ENCODE measurements at places on chromosomes 1 and 21.

- DNase-seq: no peak
Observed at GRCh38 chr1:113058941-113059706, 13.9 kb upstream of the LRIG2 start.

GRCh38 chr1:211813590-211813989 lies 17.0 kb downstream of the LPGAT1 start:
- no peak for DNase-seq

DNA sequence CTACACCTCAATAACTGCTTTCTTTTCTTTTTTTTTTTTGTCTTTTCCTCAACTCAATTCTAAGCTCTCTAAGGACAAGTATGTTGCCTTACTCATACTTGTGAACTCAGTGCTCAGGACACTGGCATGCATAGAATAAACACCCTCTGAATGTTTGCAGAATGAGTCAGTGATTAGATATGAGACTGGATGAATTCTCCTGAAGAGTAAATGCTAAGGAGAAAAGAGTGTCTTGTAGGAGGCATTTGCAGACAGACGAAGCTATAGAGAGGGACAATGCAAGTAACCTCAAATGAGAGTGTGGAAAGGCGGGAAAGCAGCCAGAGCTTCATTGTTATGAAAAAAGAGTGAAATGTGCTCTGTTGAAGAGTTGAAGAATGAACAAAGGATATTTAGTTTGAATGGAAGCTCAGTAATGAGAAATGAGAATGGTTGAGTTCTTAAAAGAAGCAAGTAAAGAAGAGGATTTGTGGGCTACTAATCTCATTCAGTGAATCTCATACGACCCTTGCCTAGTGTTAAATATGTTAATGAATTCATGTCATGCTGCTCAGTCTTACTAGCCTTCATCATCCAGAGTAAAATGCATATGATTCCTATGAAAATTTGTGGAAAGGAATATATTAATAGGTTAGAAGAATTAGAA lies 166.1 kb upstream of the DPYD start:
- no peak for DNase-seq

DNA sequence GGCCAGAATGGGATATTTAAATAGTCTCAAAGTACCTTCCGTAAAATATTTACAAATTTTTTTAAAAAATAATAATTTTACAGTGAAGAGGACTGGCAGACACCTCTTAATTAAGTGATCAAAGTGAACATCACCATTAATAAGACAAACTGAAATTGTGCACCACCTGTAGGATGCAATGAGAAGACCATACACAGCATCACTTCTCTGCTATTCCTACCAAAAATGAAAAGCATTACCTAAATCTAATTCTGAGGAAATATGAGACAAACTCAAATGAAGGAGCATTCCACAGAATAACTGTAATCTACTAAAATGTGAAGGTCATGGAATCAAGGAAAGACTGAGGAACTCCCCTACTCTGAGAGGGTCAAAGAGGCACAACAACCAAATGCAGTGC lies 68.2 kb upstream of the PRDX6 start:
- no peak for DNase-seq

DNA sequence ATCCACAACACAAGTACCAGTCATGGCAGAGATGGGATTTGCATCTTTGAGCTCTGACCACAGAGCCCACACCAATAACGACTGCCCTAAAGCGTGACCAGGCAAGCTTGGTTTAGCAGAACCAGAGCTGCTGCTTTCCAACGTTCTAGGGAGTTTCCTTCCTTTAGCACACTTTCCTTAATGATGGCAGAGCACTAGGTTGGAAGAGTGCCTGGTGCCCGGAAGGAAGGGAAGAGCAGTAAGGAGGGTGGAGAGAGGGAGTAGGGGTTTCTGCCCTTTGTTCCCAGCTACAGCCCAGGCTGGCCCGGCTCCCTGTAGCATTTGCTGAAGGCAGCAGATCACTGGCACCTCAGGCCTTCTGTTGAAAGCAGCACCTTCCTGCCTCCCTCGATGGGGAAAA lies 6.1 kb upstream of the EVA1C start:
- DNase-seq: no peak

- no peak for DNase-seq
Observed at GRCh38 chr1:221458447-221459156, 283.3 kb downstream of the DUSP10 start.

GRCh38 chr1:171122893-171123292 lies 32.2 kb downstream of the FMO3 start:
- no peak for DNase-seq

GRCh38 chr1:192516776-192517297 lies 58.7 kb upstream of the RGS1 start:
- DNase-seq: no peak

GRCh38 chr1:205680073-205680851 lies at the start of gene SLC45A3:
TSS of gene SLC45A3 (minus strand) at chr1:205680509. CDS start at chr1:205664656, 15,853 bp downstream.
- DNase-seq: no peak

DNA sequence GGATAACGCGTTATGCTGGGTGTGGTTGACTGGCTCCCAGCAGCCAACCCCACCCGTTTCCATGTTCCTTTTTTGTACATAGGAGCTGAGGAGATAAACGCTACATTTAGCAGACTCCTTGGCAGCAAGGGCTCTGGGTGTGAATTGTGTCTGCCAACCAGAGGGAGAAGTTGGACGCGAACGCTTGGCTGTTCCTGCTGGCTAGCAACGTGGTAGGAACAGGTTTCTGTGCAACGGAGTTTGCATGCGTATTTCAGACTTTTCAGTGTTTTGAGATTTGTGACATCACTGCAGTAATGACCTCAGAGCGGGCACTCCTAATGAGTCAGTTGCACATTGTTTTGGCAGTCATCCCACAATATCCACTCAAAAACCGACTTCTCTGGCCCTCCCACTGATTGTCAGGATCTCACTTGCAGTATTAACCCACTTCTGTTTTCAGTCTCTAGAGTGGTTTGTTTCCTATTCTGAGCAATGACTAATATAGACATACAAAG lies 98.7 kb upstream of the RGS1 start:
- no peak for DNase-seq

- DNase-seq: no peak
Observed at GRCh38 chr1:53478502-53478818, 19.3 kb downstream of the DMRTB1 start.

DNA sequence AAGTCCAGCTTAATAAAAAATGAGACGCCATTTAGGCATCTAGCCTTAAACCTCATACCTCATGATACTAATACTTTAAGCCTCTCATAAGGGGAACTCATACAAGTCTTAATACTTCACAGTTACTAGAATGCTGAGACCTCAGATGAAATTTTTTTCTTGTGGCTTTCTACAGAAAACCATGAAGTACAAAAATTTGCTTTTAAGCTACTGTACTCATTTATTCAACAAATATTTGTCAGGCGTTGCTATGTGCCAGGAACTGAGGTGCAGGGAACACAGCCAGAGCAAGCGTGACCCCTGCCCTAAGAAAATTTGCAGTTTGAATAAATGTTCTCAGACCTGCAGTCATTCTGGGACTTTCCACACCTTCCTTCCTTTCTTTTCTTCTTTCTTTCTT lies 150.6 kb downstream of the MRPL39 start:
- DNase-seq: peak; percentile 15

- DNase-seq: no peak
Observed at GRCh38 chr1:234545517-234546386, 64.2 kb downstream of the IRF2BP2 start.

DNA sequence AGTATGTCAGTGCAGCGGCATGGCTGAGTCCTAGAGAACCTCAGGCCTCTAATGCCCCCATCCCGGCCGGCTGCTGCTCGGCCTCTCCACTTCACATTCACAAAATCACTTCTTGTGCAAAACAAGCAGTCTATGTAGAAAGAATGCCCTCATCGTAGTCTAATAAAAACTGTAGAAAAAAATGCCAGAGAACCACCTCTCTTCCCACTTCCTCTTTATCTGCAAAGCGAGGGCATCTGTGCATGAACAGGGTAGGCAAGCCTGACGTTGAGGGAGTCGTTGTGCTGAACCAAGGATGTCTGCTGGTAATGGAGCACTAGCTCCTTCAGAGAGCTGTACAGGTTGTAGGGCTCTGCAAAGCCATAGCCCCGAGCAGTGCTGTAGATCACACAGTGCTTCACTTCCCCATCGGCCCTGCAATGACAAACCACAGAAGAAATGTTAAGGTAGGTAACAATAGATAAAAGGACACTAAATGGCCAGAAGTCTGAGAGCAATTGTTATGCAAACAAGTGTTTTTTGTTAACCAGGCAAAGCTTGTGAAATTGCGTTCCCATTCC lies 88.9 kb downstream of the PIK3R3 start:
- no peak for DNase-seq

DNA sequence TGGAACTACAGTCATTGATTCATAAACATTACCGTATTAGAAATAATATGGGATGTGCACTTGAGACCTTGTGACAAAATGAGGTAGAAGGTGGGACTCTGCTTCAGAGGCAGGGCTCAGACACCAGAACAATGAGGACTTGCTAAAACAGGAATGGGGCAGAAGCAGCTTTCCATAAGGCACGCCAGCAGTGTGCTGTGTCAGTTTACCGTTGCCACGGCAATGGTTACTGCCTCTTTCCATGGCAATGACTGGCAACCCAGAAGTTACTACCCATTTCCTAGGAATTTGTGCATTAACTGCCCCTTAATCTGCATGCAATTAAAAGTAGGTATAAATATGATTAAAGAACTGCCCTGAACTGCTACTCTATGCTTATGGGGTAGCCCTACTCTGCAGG lies 169.0 kb downstream of the CHRM3 start:
- DNase-seq: no peak

- no peak for DNase-seq
Observed at GRCh38 chr1:204130981-204131892, 20.6 kb downstream of the ETNK2 start.

DNA sequence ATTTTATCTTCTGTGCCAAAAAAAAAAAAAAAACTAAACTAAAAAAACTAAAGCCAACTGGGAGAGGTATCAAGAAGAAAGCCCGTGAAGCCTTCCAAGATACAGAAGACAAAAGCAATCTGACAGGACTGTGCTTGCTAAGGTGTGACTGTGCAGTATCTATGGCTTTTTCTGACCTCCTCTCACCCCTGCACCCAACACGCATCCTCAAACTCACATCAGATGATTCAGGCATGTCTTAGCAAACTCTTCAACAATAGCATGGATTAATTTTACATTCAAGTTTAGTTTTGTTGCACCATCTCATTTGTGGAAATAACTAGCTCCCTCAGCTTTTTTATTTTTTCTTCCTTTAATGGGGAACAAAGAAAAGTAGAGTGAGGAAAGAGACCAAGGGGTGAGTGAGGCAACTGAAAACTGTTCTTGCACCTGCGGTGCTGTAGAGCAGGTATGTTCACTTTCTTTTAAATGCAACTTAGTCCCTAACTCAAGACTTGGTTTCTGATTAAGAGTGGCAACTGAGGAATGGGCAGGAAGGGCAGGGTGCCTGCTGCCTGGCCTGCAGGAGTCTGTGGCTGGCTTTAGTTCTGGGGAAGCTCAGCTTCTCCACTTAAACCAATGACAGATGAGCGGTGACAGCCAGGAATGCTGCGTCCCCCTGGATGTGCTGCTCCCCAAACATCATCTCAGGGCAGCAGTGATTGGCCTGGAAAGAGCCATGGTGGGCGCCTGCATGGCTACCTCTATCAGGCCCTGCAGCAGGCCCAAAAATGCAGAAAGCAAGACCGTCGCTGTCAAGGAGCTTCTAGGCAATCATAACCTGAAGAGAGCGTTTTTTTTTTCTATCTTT lies 71.3 kb upstream of the LRRC8B start:
- no peak for DNase-seq

DNA sequence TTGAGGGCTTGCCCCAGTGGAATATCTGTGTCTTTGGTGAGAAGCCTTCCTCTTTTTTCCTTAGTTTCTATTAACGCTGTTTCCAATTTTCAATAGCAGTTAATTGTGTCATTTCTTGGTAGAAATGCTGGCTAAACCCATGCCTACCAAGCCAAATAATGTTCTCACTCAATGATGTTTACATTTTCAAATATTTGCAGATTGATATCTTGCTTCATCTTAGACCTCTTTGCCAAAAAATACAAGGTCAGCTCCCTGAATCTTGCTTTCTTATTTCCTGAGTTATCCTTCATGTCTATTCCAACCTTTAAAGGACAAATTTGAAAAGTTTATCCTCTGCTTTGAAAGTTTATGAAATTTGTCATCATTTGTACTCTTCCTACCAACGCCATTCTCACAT lies 5.1 kb downstream of the KCNJ15 start:
- no peak for DNase-seq

GRCh38 chr21:22258821-22259220 lies 1260.6 kb downstream of the NCAM2 start:
- DNase-seq: no peak

GRCh38 chr1:40096977-40097782 lies at the start of gene PPT1:
TSS of gene PPT1 (minus strand) at chr1:40097252. CDS start at chr1:40097238, 14 bp downstream.
- DNase-seq: peak; percentile 63

DNA sequence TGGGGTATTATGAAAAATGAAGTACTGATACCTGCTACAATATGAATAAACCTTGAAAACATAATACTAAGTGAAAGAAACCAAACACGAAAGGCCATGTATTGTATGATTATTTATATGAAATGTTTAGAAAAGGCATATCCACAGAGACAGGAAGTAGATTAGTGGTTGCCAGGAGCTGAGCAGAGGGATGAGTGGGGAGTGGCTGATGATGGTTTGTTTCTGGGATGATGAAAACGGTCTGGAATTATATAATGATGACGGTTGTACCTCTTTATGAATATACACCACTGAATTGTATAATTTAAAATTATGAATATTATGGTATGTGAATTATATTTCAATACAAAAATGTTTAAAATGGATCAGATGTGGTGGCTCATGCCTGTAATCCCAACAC lies 63.8 kb upstream of the MPC2 start:
- DNase-seq: no peak

DNA sequence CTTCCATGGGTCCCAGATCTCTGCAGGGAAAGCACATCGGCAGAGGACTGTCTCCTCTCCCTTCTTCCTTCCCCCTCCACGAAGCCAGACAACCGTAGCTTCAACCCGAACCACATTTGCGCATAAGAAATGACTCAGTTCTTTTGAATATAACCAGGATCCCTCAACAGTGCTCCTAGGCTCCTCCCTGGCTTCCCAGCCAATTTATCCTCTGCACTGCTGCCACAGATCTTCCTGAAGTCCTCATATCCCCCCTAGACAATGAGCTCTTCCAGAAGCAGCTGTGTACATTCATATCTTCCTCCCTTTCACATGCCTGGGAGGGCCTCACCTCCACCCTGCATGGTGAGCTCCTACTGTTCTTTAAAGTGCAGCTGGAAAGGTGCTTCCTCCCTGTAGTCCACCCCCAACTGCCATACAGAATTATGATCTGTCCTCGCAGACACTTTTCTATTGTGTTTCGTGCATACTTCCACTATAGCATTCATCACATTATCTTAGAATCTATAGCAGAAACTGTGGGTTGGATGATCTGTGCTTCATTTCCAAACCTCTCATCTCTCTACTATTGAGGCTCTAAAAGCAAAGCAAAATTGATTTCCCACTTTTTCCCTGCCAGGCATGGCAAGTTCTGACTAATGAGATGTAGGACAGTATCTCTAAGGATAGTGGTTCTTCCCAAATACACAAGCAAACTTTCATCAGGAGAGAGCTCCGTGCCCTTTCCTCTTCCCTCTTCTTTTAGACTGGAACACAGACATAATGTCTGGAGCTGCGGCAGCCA lies 179.3 kb upstream of the HMGB4 start:
- DNase-seq: no peak

- peak; percentile 62 for DNase-seq
Observed at GRCh38 chr1:24502065-24502708, 449 bp upstream of the RCAN3 start.
